ENCODE measurements at places on chromosomes 2 and 18.

GRCh38 chr2:60104514-60105505, 448.6 kb downstream of the BCL11A start:
- no peak for DNase-seq

DNA sequence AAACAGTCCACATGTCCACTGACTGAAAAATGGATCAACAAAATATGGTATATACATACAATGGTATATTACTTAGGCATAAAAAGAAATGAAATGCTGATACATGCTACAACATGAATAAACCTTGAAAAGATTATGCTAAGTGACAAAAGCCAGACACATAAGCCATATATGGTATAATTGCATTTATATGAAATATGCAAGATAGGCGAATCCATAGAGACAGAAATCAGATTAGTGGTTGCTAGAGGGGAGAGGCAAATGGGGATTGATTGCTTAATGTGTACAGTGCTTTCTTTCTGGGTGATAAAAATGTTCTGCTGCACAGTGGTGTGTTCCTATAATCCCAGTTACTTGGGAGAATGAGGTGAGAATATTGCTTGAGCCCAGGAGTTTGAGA, 171.0 kb downstream of the CYP26B1 start:
- no peak for DNase-seq

GRCh38 chr2:74471332-74472065, 981 bp downstream of the MRPL53 start:
- no peak for DNase-seq

- DNase-seq: no peak
Observed at GRCh38 chr2:8433390-8433789, 248.5 kb upstream of the ID2 start.

DNA sequence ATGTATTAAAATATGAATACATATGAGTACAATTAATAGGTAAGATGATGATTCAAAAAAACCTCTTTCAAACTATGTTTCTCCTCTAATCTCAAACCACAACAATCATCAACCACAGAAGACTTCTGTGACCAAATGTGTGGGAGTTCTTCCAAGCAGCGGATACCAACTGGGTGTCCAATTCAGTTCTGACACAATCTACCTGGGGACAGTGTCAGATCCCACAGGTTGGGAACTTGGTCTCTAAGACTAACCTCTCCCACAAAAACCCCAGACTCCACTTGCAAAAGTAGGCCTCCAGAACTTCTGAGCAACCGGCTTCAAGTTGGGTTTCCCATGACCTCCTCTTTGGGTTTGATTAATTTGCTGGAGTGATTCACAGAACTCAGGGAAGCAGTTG, 26.9 kb downstream of the FASTKD1 start:
- DNase-seq: peak; percentile 24

GRCh38 chr18:43887491-43887890, 610.2 kb upstream of the SYT4 start:
- DNase-seq: no peak

DNA sequence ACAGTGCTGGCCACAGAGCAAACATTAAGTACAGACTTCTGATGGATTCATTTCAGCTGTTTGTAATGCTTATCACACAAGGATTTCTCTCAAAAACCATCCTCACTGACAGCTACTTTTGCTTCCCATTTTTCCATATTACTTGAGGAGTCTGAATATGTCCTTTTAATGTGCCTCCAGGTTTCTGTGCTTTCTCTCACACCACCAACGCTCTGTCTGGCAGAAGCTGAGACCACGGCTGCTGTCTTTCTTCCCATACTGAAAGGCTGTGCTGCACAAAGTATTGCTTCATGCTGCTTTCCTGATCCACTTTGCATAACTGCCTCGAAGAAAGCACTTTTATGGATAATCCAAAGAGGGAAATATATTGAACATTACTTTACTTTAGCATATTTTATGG, 312.1 kb upstream of the ZEB2 start:
- DNase-seq: no peak
